ENCODE measurements at places on chromosomes 2 and 18. TPM values are rescaled to one million over a fixed set of nuclear protein-coding genes. Genes with fewer than 3 reads are reported as not detected.

The CNDP1 gene
- not detected for total RNA-seq

The COLEC11 gene
- total RNA-seq, result 0.43 TPM

The PAIP2B gene
- under 0.01 TPM for total RNA-seq

The GPR75 gene
- 2.6 TPM for total RNA-seq

The TRIM43 gene
- total RNA-seq, result not detected

The C1GALT1C1L gene
- 1.3 TPM for total RNA-seq

The CHCHD5 gene
- total RNA-seq, result 7.4 TPM

The IL36B gene
- total RNA-seq, result not detected

The FOXI3 gene
- not detected for total RNA-seq

The HOXD4 gene
- 5.5 TPM for total RNA-seq

The INHA gene
- 0.43 TPM for total RNA-seq
